ENCODE measurements at places on chromosomes 1 and 21.

- no peak for DNase-seq
Observed at GRCh38 chr21:27805696-27806095, 838.8 kb upstream of the ADAMTS5 start.

DNA sequence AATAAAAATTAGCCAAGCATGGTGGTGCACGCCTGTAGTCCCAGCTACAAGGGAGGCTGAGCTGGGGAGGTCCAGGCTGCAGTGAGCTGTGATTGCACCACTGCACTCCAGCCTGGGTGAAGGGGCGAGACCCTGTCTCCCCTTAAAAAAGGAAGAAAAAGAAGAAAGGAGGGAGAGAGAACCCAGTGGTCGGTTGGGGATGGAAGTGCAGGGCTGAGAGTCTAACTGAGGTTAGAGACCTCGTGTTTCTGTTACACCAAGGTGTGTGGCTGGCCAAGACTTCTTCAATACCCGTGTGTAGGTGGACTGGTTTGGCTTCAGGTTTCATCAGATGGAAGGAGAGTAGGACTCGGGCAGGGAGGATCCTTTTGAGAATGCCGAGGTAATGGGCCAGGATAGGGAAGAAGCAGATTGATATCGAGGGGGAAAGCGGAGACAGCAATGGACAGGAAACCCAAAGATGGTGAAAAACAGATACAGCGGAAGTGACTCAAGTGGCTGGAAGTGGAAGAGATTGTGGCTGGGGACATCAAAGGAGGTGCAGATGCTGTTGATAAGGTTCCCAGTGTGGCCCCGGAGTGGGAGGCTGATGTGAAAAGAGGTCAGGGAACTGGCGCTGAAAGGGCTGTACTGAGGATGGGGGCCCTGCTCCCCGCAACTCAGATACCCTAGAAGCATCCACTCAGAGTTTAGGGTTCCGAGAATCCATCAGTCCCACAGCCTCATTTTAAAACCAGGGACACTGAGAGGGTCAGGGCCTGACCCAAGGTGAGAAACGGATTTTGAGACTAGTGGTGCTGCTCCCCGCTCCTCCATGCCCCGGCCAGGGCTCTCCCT, 681 bp upstream of the UBXN10 start:
- DNase-seq, result peak; percentile 42

GRCh38 chr1:19357299-19357986, 45.3 kb downstream of the SLC66A1 start:
- no peak for DNase-seq

GRCh38 chr1:2906085-2906484, 104.6 kb upstream of the TTC34 start:
- DNase-seq, result no peak

GRCh38 chr1:83000286-83000685, 998.6 kb downstream of the TTLL7 start:
- no peak for DNase-seq

DNA sequence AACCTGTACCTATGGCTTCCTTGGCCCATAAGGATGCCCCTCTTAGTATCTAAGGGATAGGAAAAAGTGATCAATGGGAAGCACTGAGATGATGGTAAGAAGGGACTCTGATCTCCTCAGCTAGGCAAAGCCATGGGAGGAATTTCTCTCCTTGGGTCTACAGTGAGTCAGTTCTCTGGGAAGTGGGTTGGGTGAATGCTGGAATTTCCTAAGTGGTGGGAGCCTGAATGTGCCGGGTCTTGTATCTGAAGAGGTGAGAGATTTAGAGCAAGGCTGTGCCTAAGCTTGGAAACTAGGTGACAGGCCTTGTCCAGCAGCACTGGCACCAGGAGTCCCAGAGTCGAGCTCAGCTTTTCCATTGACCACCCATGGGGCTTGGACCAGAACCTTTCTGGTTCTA, 96.3 kb upstream of the SLC2A1 start:
- no peak for DNase-seq

DNA sequence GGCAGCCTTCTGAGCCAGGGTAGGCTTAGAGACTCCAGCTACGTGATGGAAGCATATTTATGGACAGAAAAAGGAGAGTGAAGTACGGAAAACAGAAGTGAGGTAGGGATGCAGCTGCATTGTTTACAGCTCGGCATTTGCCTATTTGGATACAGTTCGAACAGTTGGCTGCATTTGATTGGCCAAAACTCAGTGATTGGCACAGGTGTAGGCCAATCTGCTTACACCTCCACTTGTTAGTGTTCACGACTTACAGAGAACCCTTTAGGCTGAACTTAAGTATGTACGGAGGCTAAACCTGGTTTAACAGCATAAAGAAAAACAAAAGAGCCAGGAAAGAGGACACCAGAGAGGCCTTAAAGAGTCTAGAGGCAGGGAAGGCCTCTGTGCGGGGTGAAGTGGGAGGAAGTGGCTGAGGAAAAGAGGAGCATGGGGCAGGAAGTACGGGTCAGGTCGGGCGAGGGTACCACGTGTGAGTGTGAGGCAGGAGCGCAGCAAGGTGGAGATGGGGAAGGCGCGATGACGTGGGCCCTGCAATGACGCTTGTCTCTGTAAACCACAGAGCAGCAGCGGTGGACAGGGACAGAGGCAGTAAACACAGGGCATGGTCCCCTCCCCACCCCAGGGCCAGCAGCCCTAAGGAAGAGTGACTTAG, 32.0 kb downstream of the RSPH1 start:
- DNase-seq, result peak; percentile 40

DNA sequence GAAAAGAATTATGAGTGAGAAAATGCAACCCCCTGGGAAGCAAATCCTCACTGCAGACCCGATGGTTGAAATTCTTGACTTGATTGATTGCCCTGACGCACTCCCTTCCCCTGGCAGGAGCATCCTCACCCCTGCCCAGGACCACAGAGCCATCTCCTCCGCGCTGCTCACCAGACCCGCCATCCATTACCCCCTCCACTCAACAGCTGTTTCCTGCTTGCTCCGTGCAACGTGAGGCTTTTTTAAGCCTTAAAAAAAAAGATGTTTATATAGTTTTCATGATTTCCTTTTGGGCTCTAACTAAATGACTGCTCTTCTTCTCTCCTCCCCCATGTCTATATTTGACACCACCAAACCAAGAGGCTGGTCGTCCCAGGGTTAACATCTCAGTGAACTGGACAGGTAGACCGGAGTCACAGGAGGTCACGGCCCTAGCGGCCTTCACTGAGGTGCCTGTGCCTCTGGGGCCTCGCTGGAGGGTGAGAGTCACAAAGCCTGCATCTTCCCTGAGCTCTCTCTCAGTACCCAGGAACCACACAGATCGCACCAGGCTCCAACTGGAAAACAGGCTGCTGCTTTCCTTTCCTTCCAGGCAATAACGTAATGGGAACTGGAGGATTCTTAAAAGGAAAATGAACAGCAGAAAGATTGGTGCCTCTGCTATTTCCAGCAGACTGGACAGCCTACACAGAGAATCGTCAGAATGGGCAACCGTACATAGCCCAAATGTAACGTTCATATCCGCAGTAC, 49.8 kb downstream of the ZBTB18 start:
- DNase-seq, result no peak

DNA sequence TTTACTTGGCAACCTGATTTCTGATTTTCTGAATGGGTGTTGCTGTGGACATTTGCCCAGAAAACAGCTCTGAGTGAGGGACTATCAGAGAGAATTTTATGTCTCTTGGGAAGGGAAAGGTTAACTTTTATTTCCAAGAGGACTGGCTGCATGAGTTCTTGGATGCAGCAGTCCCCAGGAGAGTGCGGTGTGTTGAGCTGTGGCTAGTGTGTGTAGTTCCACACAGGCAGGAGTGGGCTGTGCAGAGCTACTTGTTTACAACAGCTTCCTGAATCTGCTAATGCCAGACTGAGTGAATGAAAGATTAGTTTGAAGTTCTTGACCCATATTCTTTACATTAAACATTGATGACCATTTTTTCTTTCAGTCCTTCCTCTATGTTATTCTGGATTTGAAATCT, 41.0 kb upstream of the APOBEC4 start:
- DNase-seq, result no peak

DNA sequence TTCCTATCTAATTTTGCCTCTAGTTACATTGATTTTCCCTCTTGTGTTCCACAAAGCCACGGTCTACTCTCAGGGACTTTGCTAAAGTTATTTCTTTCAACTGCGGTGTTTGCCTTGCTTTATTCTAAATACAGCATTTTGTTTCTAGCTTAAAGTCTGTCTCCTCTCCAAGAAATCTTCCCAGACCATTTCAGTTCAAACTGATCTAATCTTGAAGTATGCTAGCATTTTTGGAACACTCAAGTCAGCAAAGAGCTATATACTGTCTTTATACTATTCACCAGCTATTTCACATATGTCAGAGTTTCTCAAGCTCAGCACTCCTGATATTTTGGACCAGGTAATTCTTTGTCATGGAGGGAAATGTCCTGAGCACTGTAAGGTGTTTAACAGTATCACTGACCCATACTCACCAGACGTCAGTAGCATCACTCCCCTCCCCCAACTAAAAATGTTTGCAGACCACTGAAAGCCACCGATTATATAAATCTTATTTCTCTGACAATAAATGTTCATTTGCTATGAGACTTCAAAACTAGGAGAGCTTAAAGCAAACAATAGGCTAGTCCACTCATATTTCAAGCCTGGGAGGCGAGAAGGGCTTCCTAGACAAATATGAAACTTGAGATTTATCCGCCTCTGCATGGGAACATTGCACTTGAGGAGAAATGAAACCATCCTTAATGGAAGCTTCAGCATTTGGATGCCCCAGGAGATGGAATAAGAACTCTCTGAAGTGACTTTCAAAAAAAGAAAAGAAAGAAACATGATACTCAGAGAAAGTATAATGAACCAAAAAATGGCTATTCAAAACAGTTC, 81.1 kb downstream of the KIAA0319L start:
- DNase-seq, result no peak

DNA sequence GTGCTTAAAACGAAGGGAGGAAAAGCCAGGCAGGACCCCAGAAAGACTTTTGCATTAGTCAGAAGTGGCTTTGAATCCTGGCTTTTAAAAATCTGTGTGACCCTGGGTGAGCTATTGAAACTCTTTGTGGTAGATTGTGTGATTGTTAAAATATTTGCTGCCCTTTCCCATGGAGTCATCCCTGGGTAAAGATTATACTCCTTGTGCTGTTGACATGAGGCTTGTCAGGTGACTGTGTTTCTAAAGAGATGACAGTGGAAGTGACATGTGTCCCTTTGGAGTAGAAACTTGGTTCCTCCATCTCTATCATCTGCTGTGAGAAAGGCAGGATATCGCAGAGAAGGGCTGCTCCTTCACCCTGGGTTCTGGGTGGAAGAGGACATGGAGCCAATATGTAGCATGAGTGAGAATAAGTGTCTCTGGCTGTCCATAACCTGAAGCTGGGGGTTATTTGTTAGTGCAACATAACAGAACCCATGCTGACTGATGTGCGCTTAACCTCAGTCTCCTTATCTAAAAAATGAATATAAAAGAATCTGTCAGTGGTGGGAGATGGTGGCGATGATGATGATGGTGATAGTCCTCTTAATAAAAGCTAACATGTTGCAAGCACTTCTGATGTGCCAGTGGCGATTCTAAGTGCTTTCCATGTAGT, 187.6 kb downstream of the RHOU start:
- no peak for DNase-seq

DNA sequence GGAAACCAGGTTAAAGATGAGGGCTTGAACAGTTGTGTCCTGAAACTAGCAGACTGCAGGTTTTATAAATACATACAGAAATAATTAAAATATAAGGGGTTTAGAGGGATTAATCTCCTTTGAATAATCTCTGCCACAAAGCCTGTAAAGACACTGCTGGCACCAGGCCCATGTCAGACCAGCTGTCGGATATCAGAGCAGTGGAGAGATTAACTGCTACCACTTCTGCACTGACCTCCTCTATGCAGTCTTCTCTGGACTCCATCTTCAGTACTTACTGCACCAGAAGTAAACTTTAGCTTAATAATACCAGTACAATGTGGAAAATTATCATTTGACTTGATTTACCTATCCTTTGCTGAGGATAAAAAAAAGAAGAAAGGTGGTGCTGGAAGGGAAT, 128.6 kb downstream of the LHX4 start:
- no peak for DNase-seq

GRCh38 chr1:197896301-197896700, 6.1 kb upstream of the C1orf53 start:
- DNase-seq, result no peak

DNA sequence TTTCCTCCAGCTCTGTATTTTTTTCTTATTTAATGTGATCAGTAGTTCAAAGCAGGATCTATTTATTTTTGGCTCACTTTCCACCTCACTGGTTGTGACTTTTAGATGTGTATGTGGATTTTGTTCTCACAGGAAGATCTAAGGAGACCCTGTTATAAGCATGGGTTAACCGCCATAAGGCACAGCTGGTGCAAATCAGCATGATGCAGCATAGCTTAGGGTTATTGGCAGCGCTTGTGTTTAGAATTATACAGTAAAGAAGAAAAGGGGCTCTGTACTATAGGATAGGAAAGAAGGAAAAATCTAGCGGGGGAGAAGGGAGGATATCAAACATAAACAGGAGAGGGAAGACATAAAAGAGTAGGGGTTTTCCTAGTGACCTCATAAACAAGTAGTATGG, 26.9 kb upstream of the RGL1 start:
- no peak for DNase-seq

DNA sequence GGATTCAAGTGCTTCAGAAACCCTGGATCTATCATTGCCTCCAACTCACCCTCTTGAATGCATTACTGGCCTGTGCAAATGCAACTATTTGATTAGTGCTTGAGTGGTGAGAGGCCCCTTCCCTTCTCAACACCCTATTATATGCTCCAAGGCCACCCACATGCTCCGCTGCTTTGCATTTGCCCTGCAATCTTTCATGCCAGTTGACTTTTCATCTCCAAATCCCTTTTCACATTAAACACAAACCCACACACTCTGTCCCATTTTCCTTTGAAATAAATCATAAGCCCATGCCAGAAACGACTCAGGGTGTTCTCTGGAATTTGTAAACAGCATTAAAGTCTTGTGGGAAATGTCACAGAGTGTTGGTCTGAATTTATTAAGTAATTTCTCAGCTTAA, 78.9 kb upstream of the CTTNBP2NL start:
- no peak for DNase-seq

- DNase-seq, result no peak
Observed at GRCh38 chr1:214847071-214847810, 235.3 kb upstream of the KCNK2 start.

GRCh38 chr1:64974288-64974825, 8.0 kb upstream of the JAK1 start:
- no peak for DNase-seq

DNA sequence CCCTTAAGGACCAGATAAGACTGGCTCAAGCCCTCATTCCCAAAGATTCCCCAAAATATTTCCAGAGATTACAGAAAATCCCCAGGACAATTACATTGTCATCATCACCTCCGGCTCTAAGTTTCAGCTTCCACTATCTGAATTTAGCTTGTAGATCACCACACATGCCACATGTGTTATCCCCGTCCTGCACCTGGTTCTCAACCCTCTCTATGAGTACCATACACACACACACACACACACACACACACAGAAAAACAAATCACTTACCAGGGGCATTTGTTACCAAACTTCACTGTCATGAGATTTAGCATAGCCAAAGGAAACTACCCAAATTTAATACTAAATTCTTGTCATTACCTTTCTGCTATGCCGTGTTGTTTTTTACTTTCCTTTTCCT, 15.4 kb upstream of the TSPAN1 start:
- DNase-seq, result no peak

- DNase-seq, result no peak
Observed at GRCh38 chr1:168408539-168408865, 127.8 kb downstream of the TBX19 start.

GRCh38 chr21:35222021-35222420, 172.9 kb upstream of the RUNX1 start:
- no peak for DNase-seq
